Cerebellar cortex (tissue), 1 donor: ENCODE measurements at places on chromosomes 5 and 9.

GRCh38 chr5:59146729-59147128 lies 563.9 kb downstream of the RAB3C start:
- no peak for DNase-seq

DNA sequence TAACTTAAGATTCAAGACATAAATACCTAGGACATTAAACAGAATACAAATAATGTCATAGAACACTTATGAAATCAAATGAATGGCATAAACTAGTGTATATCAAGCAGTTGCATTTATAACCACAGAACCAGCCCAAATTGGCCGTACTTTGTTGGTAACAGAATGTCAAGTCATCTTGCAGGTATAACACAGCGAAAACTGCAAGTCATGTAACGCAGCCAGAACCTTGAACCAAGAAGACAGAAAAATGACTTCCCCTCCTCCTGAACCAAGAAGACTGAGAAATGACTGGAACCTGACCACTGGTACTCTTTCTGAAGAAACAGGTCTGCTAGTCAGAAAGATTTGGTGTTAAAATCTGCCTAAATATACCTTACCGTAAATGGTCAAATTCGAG lies 38.9 kb downstream of the ANKRD31 start:
- DNase-seq, result no peak

DNA sequence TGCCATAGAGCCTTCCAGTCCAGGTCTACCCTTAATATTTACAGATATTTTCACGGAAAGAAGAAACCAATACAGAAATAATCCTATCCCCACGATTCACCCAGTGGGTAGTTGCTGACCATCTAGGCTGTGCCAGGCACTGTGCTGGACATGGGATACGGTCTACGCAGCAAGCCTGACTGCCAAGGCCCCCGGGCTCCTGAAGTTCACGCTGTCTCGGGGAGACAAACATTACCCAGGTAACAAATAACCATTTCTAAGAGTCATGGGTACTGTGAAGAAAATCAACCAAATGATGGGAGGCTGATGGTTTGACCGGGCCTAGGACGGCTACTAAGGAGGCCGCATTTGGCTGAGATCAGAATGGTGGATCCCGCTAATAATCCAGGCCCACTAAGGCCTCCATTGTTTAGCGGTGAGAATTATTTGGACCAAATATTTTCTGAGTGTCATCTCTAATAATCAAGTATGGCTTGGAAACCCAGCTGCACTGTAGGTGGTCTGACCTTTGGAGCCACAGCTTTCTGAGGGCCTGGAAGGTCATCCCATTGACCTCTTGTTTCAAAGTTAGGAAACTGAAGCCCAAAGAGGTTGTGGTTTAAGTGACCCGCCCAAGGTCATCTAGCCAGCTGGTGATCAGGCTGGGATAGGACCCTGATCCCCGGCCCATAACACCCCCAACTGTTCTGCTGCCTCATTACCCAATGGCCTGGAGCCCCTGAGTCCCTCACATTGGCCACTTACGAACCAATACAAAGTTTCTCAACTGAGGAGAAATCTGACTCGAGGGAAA lies 82.4 kb downstream of the AK8 start:
- no peak for DNase-seq

GRCh38 chr5:169300468-169301385 lies at the start of gene SLIT3:
Gene SLIT3 (minus strand): TSS chr5:169301139. CDS start chr5:169300709, 430 bp downstream.
- peak; percentile 68 for DNase-seq

DNA sequence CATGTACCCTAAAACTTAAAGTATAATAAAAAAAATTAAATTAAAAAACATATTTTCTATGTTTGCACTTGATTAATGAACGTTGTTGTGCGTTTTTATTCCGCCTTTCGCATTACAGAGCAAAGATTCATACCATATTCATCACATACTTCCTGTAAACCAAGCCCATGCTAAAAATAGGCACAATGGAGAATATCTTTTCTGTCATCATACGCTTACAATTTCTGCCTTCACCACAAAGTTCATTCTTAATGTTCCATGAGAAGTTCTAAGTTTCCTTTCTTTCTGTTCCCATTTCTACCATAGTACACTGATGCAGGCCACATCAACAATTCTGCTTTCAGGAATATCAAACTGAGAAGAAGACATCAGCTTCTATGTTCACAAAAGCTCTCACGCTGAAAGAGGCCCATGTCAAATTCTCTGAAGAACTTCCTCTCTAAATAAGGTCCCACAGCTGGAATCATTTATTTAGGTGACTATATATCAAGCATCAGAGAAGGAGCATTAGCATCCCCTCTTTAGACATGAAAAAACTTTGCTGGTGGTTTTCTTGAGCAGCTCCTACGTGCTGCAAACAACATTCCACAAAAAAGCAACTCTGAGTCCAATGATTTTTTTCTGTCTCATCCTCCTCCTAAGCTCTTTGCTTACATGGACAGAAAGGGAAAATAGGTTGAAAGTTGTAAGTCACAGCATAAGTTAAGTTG lies 456.4 kb downstream of the CDH10 start:
- no peak for DNase-seq

- no peak for DNase-seq
These were observed 104.9 kb upstream of the CDH10 start for GRCh38 chr5:24749701-24750100.

DNA sequence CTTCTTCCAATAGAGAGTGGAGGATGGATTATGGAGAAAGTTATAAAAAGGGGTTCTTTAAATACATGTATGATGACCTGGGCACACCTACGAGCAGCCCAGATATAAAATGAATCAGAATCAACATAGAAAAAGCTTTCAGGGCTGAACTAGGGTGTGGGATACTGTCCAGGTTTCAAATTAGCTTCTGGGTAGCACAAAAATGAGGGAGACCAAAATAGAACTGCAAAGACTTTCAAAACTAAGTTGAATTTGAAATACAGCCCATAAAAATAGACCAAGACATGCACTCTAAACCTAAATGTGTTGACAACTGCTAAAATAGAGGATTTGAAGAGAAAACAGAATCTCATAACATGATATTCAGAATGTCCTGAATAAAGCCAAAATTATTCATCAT lies 17.0 kb downstream of the ZNF484 start:
- DNase-seq, result no peak

DNA sequence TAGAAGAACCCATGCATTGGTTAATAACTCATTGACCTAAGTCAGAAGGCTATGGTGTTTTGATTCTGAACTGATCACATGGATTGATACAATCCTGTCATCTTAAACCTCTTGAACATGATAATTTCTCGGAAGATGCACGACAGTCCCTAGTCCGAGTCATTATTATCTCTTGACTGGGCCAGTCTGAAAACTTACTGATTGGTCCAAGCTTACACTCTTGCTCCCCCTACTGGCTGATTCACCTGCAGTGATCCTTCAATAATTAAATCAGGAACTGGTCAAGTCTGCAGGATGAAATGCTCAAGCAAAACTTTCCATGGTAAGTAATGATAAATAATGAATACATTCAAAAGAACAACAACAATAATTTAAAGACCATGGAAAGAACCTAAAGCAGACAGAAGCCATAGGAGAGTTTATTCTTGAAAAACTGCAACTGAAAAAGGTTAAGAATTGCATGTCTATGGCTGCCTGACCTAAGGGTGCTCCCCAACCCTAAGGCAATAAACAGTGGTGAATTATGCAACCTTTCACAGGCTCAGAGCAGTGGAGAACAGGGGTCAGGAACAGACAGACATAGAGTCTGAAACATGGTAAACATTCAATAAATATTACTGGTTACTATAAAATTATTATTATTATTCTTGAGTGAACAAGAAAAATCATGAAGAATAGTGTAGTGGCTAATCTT lies 79.3 kb downstream of the BRINP1 start:
- DNase-seq, result peak; percentile 63

GRCh38 chr5:135139381-135140134 lies 105.5 kb upstream of the PITX1 start:
- DNase-seq, result no peak

DNA sequence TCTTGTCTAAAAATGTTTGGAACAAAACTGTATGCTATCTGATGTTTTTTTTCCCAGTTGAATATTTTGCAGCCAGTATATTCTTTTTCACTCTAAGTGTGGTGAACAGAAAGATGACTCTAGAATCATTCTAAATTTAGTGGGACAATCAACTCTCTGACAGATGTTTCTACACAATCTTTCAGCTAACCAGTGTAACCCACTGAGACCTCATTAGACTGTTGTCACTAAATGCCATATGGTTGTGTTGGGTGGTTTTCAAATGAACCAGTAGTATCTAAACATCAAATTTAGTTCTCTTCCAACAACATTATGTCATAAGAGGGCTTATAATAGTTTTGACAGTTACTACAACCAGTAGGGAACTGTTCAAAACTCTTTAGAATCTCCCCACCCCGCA lies 129.6 kb upstream of the PRLR start:
- no peak for DNase-seq

DNA sequence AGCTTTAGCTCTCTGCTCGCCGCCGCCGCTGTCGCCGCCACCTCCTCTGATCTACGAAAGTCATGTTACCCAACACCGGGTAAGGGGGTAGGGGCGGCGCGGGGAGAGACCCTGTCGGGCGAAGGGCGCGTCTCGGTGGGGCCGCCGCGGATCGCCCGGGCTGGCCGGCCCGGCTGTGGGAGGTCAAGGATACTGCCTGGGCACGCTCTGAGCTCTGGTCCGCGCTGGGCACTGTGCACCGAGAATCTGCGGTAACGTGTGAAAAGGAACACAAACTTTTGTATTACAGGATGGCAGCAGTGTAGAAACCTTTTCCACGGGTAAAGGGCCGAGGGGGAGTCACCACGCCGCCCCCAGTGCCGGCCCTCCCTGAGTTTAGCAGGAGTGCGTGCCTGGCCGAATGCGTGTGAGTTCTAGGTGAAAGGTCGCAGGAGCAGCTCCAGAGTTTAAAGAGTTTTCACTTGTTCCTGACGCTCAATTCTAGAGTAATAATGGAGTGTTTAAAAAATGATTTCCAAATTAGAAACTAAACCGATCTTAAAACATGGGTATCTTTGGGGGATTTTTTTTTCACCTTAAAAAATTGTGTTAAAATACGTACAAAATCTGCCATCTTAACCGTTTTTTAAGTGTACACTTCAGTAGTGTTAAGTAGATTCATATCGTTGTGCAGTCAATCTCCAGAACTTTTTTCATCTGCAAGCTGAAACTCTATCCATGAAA lies at the start of gene HSDL2:
TSS of gene HSDL2 (plus strand) at position 7 of the 723 bp plus-strand sequence. CDS start at position 63, 56 bp downstream.
- DNase-seq, result no peak
